PC-9 (cell line): ENCODE measurements at places on chromosomes 12 and 14.
A peak's percentile ranks its signal among the peaks of the same experiment; 100 is the strongest.

GRCh38 chr12:114355389-114356088 lies 50.4 kb downstream of the TBX5 start:
- DNase-seq: no peak

DNA sequence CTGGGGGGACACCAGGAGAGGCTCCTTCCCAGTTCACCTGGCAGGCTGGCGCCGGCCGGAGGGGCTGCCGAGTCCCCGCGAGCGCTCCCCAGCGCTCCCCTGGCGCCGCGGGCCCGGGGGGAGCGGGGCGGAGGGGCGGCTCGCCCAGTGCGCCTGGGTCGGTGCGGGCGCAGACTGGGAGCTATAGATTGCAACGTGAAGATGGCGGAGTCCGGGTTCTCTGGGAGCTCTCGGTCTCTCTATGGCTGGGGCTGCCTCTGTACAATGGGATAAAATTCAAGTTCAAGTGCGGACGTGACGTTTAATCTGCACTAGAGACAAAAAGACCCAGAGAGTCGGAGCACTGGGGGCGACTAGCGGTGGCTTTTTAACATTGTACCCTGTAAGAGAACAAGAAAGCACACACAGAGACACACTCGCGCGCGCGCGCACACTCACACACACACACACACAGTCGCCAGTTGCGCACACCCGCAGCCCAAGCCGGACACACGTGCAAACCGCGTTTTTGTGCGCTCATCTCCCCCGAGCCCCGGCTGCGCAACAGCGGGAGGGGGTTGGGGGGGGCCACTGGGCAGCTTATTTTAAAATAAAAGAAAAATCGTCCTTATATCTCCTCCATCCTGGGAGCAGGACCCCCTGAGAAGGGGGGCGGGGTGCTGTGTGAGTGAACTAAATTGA lies at the start of gene BCL11B:
Gene BCL11B (minus strand): TSS at position 247 of the 681 bp plus-strand sequence. CDS start 979 bp downstream, outside the sequence.
- DNase-seq: no peak

GRCh38 chr12:98456576-98457573 lies 58.5 kb upstream of the TMPO start:
- DNase-seq: no peak

DNA sequence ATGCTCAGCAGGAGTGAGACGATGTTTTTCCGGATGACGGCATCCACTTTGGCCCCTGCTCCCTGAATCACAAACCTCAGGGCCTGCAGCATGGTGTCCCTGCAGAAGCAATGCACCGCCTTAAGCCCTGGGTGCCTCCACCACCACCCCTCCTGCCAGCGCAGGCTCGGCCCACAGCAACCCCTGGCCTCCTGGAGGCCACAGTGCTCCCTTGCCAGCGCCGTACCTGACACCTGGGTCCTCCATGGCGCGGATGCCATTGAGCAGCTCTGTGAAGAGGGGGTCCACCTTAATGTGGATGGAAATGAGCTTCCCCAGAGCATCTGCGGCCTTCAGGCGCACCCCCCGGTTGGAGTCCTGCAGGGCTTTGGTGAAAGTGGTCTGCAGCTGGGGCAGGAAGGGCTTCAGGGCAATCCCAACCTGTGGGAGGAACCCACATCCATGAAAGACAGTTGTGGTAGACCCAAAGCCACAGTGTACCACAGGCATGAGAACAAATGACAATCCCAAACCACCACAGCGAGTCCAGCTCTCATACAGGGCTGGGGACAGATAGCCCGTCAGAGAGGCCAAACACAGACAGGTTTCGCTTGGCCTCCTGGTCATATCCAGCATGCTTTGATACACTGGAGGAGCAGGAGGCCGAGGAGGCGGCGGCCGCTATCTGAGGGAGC lies 17.9 kb upstream of the RAB35 start:
- no peak for DNase-seq

GRCh38 chr12:45098766-45099165 lies 47.9 kb upstream of the DBX2 start:
- DNase-seq: no peak

GRCh38 chr14:33950320-33951182 lies at the start of gene EGLN3:
TSS of gene EGLN3 (minus strand) at chr14:33951074. CDS start at chr14:33950752, 322 bp downstream.
- DNase-seq: peak; percentile 90

DNA sequence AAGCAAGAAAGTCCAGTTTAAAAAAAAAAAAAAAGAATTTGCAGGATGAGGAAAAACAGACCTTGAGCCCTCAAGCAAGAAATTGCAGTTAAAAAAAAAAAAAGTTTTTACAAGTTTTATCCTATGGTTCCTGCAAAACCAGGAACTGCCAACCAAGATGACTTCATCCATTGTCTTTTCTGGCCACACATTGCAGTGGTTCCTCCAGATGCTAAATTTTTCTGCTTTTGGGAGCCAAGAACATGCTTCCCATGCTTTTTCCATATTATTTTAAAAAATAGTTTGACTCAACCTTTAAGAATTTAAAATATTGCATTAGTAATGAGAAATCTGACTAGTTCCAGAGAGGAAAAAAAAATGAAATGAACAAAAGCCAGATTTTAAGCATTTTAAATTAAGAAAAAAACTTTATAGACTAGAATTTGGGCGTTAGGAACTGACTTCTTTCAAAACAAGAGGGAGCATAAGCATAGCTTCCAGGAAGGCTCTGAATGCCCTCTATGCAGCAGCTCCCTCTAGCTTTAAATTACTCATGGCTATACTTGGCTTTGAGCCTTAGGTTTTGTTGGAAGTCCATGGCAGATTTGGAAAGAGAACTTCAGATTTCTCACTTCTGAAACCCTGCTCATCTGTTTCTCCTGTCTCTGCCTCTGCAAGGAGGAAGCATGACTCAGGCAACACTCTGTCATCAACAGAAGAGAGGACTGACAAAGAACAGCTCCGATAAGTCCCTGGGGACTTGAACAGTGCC lies 124.5 kb downstream of the GPR65 start:
- DNase-seq: no peak

DNA sequence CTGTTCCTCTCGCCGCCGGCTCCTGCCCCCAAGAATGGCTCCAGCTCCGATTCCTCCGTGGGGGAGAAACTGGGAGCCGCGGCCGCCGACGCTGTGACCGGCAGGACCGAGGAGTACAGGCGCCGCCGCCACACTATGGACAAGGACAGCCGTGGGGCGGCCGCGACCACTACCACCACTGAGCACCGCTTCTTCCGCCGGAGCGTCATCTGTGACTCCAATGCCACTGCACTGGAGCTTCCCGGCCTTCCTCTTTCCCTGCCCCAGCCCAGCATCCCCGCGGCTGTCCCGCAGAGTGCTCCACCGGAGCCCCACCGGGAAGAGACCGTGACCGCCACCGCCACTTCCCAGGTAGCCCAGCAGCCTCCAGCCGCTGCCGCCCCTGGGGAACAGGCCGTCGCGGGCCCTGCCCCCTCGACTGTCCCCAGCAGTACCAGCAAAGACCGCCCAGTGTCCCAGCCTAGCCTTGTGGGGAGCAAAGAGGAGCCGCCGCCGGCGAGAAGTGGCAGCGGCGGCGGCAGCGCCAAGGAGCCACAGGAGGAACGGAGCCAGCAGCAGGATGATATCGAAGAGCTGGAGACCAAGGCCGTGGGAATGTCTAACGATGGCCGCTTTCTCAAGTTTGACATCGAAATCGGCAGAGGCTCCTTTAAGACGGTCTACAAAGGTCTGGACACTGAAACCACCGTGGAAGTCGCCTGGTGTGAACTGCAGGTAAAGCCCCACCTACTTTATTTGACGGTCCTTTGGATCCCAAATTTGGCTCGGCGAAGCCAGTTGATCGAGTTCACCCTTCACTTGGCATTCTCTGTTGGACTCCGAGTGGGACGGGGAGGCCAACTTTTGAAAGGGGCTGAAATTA lies 1.5 kb downstream of the WNK1 start:
- peak; percentile 46 for DNase-seq

GRCh38 chr14:88669346-88669745 lies 106.5 kb downstream of the ZC3H14 start:
- no peak for DNase-seq

DNA sequence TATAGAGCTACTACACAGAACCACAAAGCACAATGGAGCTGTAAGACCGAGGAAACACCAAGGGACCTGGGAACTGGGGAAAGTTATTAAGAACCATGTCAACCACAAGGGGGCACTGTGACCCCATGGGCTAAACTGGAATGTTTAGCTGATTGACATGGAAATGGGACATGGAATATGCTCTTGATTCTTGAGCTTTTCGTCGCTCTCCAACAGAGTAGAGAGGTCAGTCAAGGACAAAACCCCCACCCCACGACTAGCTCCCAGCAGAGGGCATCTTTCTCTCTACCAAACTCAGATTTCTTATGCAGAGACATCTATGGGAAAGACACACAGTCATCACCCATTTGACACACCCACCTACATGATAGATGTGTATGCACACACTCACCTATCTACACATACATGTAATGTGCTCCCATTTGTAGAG lies 10.1 kb downstream of the NDRG2 start:
- DNase-seq: peak; percentile 55

DNA sequence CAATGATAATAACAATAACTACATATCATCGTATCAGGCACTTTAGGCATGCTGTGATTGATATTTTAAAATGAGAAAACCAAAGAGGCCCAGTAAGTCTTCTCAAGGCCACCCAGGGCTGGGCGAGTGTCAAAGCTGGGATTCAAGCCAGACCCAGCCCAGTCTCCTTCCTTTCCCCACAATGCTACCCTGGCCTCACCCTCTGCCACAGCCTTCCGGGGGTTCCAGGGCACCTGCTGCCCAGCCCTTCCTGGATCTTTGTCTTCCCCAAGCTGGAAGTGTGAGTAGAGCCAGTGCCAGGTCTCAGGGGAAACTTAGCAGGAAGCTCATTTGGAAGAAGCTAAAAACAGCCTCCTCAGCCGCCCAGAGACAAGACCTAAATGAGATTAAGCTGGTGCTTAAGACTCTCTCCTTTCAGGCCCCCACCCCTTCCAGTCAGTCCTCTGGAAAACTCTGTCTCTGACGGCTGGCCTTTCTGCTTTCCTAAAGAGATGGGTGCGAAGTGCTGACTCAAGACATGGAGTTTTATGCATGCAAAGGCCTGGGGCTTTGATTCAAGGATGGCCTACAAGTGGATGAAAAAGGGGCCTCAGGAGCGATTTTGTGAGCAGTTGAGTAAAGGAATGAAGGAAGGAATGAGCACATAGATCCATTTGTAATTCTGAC lies 184.2 kb downstream of the KCNA5 start:
- DNase-seq: no peak

- DNase-seq: no peak
These were observed 46.9 kb downstream of the CHGA start for GRCh38 chr14:92969871-92970270.
